ENCODE measurements at places on chromosomes 4 and X.

DNA sequence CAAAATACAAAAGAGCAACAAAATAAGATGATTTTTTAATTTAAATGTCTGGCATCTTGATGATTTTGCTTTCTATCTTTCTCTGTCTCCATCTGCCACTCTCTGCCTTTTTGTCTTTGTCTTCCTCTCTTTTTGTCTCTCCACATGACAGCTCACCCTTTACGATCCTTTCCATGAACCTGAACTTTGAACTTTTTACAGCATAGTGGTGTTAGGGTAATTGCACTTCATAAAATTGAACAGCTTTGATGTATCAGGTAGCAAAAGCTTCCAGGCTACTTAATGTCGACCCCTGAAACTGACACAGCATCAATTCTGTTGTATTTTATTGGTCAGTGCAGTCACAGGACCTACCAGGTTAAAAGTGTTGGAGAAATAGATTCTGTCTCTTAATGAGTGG is 1517.0 kb downstream of the ADGRL3 start:
- DNase-seq, result no peak

- DNase-seq, result no peak
Measured at GRCh38 chr4:139849219-139849618, 183.6 kb downstream of the MGST2 start.

- DNase-seq, result no peak
Measured at GRCh38 chr4:36282503-36283030, 1.2 kb downstream of the DTHD1 start.

- no peak for DNase-seq
Measured at GRCh38 chr4:141248486-141248885, 27.8 kb downstream of the ZNF330 start.

DNA sequence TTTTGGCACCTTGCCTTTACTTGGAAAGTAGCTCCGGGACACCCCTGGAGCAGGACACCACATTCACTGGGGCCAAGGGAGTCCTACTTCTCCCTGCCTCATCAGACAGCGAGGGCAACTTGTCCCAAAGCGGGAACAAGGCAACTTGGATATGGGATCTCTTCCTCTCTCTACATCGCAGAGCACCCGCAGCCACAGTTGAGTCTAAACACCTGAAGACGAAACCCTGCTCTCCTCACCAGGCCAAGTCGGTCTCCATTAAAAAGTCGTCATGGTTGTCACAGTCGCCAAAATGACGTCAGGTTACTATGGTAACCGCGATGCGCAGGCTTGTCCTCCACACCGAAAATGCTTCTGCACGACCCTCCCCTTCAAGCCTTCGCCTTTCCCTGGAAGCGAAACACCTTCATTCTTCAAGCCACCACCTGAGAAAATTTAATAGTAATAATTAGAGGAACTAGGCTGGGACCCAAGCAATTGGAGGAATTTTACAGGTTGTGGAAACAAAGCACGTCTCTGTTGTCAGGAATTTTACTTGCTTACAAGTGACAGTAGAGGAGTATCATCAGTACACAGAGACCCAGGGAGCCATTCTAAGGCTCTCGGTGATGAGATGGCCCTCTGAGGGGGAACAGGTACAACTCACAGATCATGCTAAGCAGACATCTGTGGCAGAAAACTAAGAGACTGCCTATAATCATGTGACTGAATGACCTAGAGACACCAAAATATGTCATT is 30.5 kb upstream of the TCEAL4 start:
- DNase-seq, result peak; percentile 40

Data from activated T-helper 1 cell treated with anti-CD3 and anti-CD28 coated beads, Interleukin-12 subunit alpha, Interleukin-12 subunit beta, Interleukin-2, Interleukin-4 antibody, amounts not matched to agents 30 ng/mL and 10 ng/mL and 1 ng/mL, durations not matched to agents 14 hours and 24 hours and 36 hours (primary cell).